Lower lobe of right lung (tissue), 2 donors: ENCODE measurements at places on chromosomes 6 and 20.

DNA sequence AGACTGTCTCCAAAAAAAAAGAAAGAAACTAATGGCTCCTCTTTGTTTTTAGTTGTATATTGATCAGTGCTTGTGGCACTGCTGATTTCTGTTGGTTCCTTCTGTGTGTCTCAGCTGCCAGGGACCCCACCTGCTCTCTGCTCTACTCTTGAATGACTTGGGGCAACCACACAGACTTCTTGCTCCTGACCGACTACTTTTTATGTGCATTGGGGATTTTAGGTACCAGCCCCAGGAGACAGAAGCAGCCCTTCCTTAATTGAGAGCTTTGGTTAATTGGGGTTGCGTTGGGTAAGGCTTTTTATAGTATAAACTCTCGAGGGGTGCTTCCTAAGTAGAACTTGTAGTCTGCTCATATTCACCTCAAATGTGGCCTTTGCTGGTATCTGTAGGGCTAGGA lies 6.9 kb downstream of the STK35 start:
- no peak for DNase-seq

GRCh38 chr20:52937591-52938100 lies 34.5 kb upstream of the TSHZ2 start:
- DNase-seq, result no peak

- DNase-seq, result no peak
These were observed 9.7 kb upstream of the EDN1 start for GRCh38 chr6:12280458-12280857.

- DNase-seq, result no peak
These were observed 96.7 kb downstream of the PHF3 start for GRCh38 chr6:63732336-63732735.

GRCh38 chr6:118377711-118378414 lies 170.2 kb upstream of the PLN start:
- DNase-seq, result peak; percentile 73

- no peak for DNase-seq
These were observed 9.0 kb downstream of the MYLK4 start for GRCh38 chr6:2741756-2742155.

DNA sequence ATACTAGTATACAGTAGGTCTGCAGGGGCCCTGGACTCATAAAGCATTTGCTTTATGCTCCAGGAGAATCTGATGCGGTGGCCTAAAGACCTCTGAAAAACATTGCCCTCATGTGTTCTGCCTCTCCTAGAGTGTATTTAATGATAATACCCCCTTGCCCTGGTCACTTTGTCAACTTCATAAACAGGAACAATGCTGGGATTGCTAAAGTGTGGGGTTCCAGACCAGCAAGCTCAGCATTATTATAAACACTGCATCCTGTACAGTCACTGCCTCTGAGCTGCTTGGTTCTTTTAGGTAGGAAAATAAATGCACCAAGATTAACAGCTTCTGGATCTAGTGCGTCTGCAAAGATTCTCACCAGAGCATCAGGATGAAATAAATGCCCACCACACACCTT lies 12.2 kb downstream of the TREM1 start:
- no peak for DNase-seq

DNA sequence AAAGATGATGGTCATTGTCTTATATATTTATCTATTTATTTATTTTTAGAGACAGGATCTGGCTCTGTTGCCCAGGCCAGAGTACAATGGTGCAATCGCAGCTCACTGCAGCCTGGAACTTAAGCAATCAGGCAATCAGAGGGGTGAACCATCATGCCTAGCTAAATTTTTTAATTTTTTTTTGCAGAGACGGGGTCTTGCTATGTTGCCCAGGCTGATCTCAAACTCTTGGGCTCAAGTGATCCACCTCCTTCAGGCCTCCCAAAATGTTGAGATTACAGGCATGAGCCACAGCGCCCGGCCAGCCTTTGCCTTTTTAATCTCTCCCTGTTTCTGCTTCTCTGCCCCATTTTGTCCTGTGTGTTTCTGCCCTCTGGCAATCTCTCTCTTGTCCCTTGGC lies 102.2 kb downstream of the NCR2 start:
- peak; percentile 20 for DNase-seq

DNA sequence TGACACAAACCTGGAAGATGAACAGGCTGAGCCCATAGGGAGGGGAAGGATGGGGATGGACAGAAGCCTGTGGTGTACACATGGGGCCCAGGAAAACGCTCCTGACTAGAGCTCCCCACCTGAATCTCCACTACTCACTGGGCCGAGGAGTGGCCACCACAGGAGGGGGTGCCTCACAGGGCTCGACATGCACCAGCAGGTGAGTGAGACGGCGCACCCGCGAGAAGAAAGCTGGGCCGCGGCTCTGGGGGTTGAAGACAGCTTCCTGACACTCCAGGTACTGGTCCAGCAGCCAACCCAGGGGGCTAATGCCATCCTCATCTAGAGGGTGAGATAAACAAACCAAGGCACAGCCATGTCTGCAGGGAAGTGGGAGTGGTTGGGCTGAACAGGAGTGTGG lies 10.3 kb downstream of the CUL7 start:
- no peak for DNase-seq

GRCh38 chr6:43948527-43949485 lies 178.4 kb downstream of the MRPL14 start:
- DNase-seq, result no peak

DNA sequence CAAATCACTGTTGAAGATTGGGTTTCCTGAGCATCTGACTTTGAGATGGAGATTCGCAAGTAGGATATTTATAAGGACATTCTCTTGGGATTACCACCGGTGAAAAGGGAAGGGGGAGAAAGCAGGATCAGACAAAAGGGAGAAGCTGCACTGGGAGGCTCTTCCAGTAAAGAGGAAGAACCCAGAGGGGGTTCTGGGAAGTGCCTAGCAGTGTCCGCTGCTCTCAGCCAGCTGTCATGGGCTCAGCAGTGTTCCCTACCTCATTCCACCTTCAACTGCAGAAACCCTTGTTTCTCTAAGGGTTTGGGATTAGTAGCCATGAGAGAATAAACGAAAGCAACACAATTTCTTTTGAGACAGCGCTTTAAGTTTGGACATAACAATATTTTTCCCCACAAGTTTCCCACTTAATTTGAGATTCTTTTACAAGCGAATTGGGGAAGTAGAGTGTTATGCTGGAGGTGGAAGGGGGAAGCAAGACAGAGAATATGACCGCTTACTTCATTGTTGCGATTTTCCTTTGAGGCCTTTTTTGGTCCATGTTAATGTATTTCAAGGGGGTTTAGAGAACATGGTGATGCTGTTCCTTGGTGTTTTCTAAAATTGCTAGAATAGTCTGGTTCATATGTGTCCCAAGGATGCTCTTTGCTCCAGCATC lies 154.5 kb upstream of the SCGN start:
- no peak for DNase-seq

DNA sequence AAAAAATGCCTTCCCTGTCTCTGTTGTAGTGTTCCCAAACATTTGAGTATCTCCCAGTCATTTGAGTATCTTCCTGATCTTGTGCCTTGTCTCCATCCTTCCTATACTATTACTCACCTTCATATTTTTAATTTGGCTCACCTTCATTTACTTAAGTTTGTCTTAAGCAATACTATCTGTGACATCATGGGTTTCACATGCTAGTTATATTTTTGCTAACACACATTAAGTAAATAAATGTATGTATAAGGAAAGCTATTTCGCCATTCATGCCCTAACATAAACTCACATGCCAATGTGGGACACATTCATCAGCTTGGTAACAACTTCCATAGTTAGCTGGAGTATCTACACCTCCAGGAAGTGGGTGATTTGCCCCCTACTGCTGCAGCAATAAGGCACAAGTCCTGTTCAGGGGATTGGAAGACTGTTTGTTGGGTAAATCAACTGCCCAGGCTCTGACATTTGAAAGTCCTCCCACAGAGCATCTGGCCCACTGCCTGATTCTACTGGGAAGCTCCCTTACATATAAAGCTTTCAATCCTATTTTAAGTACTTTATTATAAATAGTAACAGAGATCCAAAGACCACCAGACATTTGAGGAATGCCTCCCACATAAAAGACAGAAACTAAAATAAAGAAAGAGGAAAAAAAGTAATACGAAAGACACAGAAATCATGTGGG lies 132.3 kb downstream of the ISM1 start:
- no peak for DNase-seq

DNA sequence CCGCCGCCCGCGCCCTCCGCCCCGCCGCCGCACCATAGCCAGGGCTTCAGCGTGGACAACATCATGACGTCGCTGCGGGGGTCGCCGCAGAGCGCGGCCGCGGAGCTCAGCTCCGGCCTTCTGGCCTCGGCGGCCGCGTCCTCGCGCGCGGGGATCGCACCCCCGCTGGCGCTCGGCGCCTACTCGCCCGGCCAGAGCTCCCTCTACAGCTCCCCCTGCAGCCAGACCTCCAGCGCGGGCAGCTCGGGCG lies 1.5 kb downstream of the FOXC1 start:
- DNase-seq, result no peak

DNA sequence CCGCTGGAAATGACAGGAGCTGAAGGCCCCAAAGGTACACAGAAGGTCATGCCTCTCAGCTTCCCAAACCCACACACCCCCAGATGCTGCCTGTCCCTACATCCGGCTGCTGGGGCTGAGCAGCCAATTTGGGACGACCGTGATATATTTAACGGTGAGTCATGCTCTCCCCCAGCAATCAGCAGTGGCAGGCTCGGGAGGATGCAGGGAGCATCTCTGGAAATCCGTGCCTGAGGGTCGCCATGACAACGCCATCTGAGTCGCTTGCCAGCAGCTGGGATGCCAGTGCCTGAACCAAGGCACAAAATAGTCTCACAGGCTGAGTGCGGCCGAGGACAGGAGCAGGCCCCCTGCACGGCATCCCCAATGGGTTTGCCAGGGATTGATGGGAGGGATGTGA lies 57.9 kb downstream of the KCNB1 start:
- no peak for DNase-seq

DNA sequence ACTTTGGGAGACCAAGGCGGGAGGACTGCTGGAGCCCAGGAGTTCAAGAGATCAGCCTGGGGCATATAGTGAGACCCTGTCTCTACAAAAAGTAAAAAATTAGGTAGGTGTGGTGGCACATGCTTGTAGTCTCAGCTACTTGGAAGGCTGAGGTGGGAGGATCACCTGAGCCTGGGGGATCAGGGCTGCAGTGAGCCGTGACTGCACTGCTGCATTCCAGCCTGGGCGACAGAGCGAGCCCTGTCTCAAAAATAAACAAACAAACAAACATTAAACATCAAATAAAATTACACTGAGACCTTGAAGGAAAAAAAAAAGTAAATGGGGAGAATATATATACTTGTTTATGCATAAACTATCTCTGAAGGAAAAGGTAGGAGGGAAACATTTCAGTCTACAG lies 387.8 kb downstream of the ZFAND3 start:
- no peak for DNase-seq

- no peak for DNase-seq
These were observed 16.6 kb upstream of the CD83 start for GRCh38 chr6:14100966-14101365.

GRCh38 chr20:21528870-21529269 lies 15.0 kb upstream of the NKX2-2 start:
- DNase-seq, result no peak

- DNase-seq, result no peak
These were observed 68.9 kb downstream of the MTHFD1L start for GRCh38 chr6:150934380-150934779.

GRCh38 chr6:25576919-25577318 lies 75.1 kb upstream of the SCGN start:
- DNase-seq, result no peak

- DNase-seq, result no peak
These were observed 135.8 kb upstream of the HMGCLL1 start for GRCh38 chr6:55714831-55715230.

GRCh38 chr20:2455771-2456497 lies 14.7 kb downstream of the SNRPB start:
- no peak for DNase-seq

- DNase-seq, result no peak
These were observed 29.3 kb upstream of the XRN2 start for GRCh38 chr20:21273755-21274386.

DNA sequence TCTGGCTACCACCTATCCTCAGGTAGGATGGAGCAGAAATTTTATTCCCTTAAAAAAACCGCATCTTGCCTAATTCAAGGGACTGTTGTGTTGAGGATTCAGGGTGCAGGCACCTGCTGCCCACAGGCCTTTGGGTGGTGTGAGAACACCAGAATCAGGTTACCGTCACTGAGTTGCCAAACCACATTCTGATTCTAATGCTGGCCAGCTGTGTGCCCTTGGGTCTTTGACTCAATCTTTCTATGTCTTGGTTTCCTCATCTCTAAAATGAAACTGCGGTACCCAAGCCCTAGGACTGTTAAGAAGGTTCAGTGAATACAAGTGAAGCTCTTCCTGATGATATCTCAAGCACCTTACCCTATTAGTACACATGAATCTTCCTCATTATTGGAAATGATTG lies 827.3 kb downstream of the DHX35 start:
- no peak for DNase-seq

- DNase-seq, result no peak
These were observed 20.2 kb downstream of the RNF8 start for GRCh38 chr6:37373822-37374471.

DNA sequence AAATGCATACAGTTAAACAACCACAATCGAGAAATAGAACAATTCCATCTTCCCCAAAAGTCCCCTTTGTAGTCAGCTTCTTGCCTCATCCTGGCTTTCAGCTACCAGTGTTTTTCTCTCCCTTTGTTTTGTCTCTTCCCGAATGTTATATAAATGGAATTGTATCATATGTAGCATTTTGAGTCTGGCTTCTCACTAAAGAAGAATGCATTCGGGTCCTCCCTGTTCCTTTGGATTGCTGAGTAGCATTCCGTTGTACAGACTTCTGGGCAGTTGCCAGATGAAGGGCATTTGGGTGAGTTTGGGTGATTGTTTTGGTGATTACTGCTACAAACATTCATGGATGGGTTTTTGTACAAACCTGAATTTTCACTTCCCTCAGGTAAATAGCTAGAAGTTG lies 27.8 kb downstream of the PRPH2 start:
- no peak for DNase-seq

DNA sequence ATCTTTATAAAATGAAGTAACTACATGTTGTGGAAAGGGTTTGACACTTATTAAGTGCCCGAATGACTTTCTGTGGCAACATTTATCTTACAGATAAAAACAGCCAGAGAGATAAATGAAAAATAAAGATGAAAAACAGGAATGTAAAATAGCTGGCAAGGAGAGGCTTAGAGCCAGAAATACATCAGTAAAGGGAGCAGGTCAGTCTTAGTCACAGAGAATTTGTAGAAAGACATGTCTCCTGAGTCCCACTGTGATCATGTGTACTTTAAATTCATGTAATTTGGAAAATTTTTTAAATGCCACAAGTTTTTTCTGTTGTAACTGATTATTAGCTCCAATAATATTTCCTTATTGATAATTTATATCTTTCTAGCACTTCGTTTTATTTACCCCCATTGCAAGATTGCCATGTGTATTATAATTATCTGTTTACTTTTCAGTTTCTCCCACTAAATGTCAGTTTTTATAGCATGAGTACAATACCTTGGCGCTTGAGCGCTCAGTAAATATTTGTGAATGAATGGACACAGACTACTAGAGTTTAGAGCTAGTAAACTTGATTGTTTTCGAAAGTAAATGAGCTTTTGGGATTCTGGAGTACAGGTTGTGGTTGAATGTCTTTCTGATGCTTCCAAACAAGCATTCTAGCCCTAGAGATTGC lies 15.2 kb downstream of the TAB2 start:
- no peak for DNase-seq

GRCh38 chr20:25408170-25408547 lies 686 bp downstream of the GINS1 start:
- DNase-seq, result no peak
